Activated CD4-positive, alpha-beta T cell treated with anti-CD3 and anti-CD28 coated beads, Interleukin-2, amount 10 ng/mL, durations not matched to agents 7 days and 5 days (primary cell): ENCODE measurements at places on chromosomes 2 and 18.

GRCh38 chr2:86510436-86510933 lies 52.8 kb downstream of the CHMP3 start:
- DNase-seq = no peak

DNA sequence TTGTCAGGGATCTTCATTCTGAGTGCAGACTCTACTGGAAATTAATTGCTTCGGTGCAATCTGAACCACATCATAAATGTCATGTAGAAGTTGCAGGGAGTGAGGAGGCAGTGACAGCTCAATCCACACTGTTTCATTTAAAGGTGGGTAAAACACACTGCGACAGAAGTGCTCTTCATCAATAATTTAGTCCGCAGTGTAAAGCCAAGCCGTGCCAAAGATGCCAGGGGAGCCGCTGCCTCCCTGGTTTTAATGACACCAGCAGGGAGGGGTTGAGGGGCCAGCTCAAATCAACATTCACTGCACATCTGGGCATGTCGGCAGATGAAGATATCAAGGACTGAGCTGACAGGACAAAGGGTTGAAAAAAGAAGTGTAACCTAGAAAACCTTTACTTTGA lies 305.7 kb upstream of the VRK2 start:
- no peak for DNase-seq

- no peak for DNase-seq
Measured at GRCh38 chr2:69798909-69799526, 30.4 kb upstream of the GMCL1 start.

DNA sequence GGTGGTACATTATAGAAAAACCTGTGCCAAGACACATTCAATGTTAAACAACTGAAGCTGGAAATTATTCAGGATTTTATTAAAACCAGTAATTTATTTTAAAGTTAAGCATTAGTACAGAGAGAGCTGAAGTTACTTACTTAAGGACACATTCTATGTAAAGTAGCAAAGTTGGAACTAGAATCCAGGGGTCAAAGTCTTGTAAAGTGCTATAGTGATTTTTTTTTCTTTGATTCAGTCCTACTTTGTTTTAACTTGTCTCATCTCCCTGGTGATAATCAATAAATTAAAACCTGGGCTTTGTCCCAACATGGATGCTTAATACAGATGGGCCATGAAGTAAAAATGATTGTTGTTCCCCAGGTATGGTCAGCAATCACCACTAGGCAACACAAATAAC lies 1271.8 kb upstream of the CHAC2 start:
- no peak for DNase-seq

DNA sequence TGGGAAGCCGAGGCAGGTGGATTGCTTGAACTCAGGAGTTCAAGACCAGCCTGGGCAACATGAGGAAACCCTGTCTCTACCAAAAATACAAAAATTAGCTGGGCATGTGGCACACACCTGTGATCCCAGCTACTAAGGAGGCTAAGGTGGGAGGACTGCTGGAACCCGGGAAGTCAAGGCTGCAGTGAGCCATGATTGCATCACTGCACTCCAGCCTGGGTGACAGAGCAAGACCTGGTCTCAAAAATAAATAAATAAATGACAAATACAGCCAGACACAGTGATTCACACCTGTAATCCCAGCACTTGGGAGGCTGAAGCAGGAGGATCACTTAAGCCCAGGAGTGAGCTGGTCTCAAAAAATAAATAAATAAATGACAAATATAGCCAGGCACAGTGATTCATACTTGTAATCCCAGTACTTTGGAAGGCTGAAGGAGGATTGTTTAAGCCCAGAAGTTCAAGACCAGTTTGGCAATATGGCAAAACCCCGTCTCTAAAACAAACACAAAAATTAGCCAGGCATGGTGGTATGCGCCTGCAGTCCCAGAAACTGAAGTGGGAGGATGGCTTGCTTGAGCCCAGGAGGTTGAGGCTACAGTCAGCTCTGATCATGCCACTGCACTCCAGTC lies 6.2 kb downstream of the KANSL3 start:
- DNase-seq = no peak

GRCh38 chr2:162828545-162828944 lies 10.0 kb downstream of the KCNH7 start:
- DNase-seq = no peak

- DNase-seq = no peak
Measured at GRCh38 chr2:143529118-143529720, 400.0 kb downstream of the ARHGAP15 start.

GRCh38 chr2:137857881-137858280 lies 106.4 kb upstream of the HNMT start:
- DNase-seq = no peak

DNA sequence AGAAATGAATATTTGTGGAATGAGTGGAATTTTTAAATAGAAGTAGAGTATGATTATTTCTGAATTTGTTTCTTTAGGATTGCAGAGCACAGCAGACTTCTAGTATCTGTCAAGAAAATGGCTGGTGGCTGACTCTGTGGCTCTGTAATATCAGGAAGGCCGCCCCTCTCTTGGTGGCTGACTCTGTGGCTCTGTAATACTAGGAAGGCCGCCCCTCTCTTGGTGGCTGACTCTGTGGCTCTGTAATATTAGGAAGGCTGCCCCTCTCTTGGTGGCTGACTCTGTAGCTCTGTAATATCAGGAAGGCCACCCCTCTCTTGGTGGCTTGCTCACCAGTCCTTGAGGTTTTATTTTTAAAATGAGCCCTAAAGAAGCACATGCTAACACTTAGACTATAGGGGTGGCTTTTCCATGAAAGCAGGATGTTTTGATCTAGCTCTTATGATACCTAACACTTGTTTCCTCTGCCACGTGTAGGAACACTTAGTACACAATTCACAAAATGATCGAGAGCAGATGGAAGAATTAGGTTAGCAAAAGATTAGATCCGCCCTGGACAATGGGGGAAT lies 85.1 kb upstream of the TTC39C start:
- DNase-seq = peak; percentile 33

- no peak for DNase-seq
Measured at GRCh38 chr18:55407191-55407590, 180.8 kb downstream of the TCF4 start.

GRCh38 chr2:151275291-151275690 lies 13.6 kb upstream of the RBM43 start:
- DNase-seq = no peak

GRCh38 chr2:126825316-126825715 lies 73.4 kb upstream of the TEX51 start:
- no peak for DNase-seq

DNA sequence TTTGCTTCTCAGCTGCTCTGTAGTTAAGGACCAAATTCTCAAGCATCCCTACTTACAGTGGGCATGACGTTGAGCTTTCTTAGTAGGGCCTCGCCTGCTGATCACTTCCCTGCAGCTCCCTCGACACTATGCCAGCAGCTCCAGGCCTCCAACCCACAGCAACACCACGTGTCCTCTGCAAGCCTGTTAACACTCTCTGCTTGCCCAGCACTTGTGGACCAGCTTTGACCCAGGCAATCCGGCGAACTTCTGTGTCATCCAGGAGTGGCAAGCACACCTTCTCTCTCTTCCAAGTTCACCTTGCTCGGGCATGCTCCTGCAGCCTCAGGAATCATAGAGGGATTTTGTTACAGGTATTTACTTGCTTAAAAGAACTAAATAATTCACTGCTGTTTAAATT lies 138.6 kb upstream of the FHL2 start:
- DNase-seq = no peak

GRCh38 chr2:121382744-121383143 lies 97.7 kb upstream of the TFCP2L1 start:
- no peak for DNase-seq

GRCh38 chr2:64268330-64269048 lies 124.3 kb upstream of the PELI1 start:
- no peak for DNase-seq

DNA sequence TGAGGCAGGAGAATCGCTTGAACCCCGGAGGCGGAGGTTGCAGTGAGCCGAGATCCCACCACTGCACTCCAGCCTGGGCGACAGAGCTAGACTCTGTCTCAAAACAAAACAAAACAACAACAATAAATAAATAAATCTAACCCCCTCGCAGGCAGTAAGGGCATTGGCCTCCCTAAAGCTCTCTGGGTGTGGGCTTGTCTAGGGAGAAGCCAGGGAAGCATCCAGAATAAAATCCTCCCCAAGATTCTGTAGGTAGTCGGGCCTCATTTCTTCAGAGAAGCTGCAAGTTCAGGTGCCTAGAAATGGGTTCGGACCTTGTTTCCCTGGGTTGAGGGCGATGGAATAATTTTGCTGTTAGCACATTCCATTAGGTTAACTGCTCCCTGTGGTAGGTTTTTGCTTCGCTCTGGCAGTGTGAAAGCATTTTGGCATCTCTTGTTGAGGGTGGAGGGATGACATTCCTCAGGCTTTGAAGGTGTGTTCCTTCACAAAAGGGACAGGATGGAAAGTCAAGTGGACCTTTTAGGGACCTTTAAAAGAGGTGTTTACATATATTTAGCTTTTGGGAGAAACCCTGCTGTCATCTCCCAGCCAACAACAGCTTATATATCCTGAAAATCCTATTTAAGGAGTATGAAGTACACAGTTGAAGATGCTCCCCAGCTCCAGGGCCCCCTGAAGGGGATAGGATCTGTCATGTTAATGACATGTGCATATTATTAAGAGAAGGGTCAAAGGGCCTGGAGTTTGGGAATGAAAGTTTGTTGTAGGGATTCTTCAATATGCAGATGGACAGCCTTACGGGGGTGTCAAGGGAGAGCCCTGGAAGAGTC lies 17.7 kb downstream of the MYCN start:
- DNase-seq = no peak

GRCh38 chr2:168480356-168480755 lies 24.3 kb downstream of the CERS6 start:
- DNase-seq = no peak

DNA sequence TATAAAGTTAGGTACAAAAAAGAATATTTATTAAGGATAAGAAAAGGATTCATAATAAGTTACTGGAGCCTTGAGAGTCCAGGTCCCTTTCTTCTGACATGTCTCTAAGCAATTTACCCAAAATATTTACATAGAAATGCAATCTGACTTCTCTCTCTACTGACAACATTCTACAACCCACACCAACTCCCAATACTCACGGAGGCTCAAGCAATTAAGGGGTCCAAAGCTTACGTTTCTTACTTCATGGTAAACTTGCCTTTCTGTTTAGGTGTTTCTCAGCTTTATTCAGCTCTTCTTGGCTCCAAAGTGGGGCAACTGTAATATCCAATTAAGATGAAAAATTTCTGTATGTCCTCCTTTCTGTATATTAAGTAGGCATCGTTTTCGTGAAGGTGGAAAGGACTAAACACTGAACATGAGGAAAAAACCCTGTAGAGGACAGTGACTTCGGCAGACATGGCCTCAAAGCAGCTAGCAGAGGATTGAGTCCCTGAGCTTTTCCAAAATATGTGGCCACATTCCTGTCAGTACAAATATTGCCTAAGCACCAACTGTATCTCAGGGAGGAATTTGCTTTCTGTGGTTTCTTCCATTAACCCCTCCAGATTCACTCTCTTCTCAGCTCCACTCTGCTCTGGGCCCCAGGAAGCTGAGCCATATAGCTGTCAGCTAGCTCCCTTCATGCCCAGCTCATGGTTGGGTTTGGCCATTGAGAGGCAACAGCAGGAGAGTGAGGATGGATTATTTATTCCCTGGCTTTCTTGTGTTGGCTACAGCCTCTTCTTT lies 67.9 kb upstream of the GLS start:
- no peak for DNase-seq

GRCh38 chr2:39492095-39492590 lies 55.1 kb upstream of the MAP4K3 start:
- DNase-seq = peak; percentile 52

DNA sequence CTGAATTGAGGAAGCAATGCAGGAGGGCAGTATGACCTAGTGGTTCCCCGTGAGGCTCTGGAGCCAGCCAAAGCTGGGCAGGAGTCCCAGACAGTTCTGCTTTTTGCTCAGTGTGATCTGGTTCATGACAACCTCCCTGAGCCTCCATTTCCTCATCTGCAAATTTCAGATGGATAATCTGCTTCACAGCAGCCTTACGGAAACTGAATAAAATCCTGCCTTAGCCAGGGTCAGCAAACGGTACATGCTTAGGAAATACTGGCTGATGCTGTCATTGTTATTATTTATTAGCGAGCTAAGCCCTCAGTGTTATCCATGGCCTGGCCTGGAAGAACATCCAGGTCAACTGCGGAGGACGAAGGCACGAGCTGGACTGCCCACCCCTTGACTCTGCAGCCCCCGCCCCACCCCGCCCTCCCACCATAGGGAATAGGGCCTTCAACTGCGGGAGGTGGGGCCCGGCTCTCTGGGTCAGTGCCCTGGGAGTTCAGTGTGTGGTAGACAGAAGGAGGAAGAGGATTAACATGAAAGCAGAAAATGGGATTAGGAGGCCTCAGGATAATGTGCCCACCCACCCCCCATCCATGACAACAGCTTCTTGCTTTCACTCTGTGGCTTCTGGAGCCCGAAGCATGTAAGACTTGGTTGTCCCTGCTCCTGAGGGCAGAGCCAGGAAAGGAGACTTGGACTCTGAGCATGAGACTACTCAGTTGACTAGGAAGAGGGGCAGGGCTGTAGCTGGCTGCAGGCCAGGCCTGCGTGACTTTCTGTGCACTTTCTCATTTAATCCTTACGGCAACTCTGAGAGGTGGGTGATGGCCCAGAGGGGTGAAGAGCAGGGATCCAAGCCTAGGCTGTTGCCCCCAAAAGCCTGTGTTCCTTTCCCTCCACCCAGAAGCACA lies 13.1 kb downstream of the PKDCC start:
- DNase-seq = no peak

GRCh38 chr2:60350791-60351190 lies 202.7 kb downstream of the BCL11A start:
- DNase-seq = no peak
